ENCODE measurements at places on chromosomes 12 and 14.
A peak's percentile ranks its signal among the peaks of the same experiment; 100 is the strongest.

- DNase-seq = peak; percentile 52
Observed at GRCh38 chr12:66087365-66087943, 43.1 kb downstream of the LLPH start.

DNA sequence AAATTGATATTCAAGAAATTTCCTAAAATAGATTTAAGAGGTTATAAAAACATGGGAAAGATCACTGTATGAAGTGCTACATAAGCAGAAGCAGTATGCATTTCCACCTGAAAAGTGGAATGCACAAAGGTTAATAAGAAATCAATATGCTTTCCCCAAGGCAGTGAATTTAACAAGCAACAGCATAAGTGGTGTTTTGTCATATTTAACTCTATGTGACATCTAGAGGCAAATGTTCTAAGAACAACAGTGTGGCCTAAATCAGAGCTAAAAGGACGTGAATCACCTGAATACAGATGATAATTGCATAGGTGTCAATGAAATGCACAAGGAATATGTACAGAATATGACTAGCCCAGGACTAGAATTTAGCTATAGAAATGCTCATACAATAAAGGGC, 49.5 kb downstream of the SLC2A13 start:
- DNase-seq = no peak

DNA sequence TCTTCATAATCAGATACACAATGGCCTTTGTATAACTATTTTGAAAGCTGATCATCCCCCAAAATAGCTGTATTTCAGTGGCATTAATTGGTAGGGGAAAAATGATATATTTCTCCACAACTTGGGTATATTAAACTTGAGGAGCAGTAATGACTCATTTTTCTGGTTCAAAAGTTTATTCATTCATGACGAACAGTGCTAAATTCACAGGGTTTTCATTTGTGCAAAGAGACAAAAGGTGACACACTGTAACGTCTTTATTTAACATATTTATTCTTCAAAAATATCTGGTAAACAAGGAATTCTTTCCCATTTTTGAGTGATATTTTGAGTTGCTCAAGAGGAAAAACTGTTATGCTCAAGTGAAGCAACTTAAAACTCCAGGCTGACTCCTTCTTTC, 415.5 kb upstream of the SOX5 start:
- DNase-seq = no peak

DNA sequence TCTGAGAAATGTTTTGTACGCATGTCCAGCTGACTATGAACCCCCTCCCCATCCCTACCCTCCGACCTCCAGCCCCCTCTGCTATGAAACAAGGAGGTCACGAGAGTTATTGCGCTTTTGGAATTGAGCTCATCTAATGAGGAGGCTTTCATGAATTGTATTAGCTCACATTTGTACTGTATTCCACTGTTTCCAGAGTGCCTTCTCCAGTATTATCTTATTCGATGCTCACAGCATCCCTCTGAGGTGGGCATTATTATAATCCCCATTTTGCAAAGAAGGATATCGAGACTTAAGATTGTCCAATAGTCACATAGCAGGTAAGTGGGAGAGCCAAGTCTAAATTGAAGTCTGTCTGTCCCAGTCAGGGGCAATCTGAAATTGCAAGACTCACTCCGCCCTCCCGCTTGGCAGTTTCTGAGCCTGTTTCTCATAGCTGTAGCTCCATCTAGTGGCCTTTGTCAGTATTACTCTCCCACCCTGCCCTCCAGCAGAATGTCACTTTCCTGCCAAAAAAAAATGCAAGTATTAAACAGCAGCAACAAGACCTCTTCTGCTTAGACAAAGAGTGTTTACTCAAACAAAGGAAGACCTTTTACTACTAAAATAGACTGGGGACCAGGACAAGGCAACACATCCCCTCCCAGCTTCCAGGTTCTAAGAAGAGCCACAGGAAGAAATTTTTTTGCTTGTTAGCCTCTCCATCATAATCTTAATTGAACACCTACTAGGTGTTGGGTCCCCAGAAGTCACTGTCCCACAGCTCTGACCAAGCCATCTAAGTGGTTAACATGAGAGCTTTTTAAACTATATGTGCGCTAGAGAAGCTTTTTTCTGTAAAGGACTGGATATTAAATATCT, 48.6 kb upstream of the TMEM233 start:
- DNase-seq = no peak

DNA sequence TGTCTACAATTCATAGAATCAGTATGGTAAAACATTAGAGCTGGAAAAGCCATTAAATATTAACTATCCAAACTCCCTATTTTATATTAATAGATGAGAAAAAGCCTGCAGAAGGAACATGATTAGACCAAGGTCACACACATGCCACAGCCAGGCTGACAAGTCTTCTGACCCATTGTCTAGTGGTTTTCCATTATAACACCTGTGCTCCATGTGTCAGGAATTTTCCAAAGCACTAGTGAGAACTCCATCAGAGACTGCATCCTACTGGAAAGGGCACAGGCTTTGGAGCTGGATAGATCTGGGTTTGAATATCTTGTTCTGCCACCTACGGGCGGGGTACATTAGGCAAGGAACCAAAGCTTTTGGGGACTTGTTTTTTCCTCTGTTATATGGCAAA, 325.5 kb downstream of the RAD51B start:
- no peak for DNase-seq

- DNase-seq = no peak
Observed at GRCh38 chr12:39846304-39846703, 226.7 kb upstream of the ABCD2 start.

- DNase-seq = no peak
Observed at GRCh38 chr12:109567296-109567695, 6.0 kb downstream of the MMAB start.

GRCh38 chr14:105845725-105846309, 319.4 kb downstream of the TMEM121 start:
- DNase-seq = no peak
